ENCODE measurements at places on chromosomes 1 and 21. TPM values are rescaled to one million over a fixed set of nuclear protein-coding genes. Genes with fewer than 3 reads are reported as not detected.

DNA sequence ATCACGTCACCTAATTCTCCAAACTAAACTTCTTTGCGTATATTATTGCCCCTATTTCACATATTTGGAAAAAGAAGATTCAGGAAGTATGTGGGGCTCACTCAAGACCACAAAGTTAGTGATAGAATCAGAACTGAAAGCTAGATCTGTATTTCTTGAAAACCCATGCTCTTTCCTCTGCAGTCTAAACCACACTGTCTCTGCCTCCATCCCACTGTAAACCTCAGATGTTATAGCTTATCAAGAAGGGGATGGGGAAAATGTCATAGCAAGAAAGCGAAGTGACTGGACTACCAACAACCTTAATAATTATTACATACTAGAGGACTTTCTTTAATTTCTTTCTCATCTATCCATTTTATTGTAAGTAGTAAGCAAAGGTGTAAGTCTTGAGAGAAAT is 257.7 kb upstream of the SGIP1 start:
- DNase-seq, result no peak

DNA sequence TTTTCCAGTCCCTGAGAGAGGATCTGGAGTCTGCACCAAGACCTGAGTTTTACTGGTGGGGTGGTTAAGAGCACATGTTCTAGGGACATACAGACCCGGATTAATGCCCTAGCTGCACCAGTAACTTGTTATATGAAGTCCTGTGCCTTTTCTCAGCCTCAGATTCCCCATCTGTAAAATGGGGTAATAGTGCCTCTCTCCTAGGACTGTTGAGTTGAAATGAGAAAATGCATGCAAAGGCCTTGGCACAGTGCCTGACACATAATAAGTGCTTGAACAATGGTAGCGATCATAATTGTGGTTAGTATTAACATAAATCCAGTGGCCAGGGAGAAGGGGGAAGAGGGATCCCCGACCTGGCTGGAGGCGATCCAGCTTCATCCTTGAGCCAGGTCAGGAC is 12.3 kb downstream of the AHDC1 start:
- DNase-seq, result no peak

DNA sequence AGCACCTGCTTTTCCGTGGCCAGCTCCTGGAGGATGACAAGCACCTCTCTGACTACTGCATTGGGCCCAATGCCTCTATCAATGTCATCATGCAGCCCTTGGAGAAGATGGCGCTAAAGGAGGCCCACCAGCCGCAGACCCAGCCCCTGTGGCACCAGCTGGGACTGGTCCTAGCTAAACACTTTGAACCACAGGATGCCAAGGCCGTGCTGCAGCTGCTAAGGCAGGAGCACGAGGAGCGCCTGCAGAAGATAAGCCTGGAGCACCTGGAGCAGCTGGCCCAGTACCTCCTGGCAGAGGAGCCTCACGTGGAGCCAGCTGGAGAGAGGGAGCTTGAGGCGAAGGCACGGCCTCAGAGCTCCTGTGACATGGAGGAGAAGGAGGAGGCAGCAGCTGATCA is 413 bp downstream of the UBL4B start:
- no peak for DNase-seq

DNA sequence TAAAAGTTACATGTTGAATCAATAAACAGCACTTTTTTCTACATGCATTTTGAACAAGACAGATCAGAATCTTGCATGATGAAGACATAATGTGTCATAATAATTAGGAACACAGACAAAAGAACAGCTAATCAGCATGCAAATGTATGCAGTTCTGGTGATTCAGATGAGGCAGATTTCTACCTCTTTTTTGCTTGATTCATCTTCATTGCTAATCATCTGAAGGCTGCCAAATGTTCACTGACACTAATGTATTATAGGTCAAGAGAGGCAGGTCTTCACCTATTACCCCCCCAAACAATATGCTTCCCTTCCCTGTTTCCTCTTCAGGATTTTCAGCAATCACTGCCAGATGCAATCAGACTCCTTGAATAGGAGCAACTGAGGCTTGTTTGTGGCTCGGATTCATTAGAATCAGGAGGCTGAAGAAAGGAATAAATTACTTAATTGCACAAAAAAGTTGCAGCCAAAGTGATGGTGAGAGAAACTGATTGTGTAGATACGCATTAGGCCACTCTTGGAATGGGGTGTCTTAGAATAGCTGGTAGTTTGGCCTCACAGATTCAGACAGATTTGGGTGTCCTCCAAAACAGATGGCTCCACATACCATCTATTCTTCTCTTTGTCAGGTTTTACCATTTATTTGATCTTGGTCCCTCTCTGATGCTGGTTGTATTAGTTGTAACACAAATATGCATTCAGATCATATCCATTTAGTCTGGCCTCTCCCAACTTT is 275.4 kb downstream of the RPS6KC1 start:
- DNase-seq, result no peak

DNA sequence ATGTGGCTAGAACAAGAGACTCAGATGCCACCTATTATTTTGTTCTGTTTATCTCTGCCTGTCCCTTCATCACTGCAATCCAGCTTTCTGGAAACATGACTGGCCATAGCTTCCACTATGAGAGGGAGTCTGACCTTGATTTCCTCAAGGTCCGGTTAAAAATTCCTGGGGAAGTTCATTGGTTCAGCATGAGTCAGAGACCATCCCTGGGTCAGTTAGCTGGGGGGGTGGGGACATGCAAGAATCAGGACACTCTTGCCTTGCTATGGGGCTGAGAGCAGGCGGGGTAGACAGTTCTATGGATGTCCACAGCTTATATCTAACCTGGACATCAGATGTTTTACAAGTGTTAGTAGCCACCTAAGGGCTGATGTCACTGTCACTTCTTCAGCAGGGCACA is 81.1 kb downstream of the TENT5C start:
- DNase-seq, result no peak

DNA sequence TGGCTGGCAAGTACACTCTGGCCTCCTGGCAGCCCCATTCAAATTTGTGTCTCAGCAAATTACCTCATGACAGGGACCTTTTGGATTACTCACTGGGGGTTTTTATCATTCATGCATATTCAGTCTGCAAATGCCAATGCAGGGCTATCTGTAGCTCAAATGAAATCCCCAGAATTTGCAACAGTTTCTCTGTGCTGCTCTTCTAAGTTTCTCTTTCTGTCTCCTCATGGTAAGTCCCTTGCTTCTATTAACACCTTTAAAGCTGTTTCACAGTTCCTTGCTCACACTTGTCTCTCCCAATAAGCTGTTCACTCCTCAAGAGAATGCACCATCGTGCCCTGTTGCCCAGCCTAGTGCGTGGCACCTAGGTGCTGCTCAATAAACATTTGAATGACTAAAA is 3.3 kb upstream of the FAM78B start:
- no peak for DNase-seq

Gene C1orf21
- total RNA-seq, result 20.1 TPM

Gene SPRR5
- total RNA-seq, result not detected

Gene ASAP3
- 70.3 TPM for total RNA-seq

Gene FCGR3B
- not detected for total RNA-seq

Gene NLRP3
- total RNA-seq, result 0.11 TPM

Gene AGO3
- 27.0 TPM for total RNA-seq

Gene TRAF3IP3
- total RNA-seq, result 0.71 TPM
